ENCODE measurements at places on chromosomes 3 and 15. TPM values are rescaled to one million over a fixed set of nuclear protein-coding genes. Genes with fewer than 3 reads are reported as not detected.

Gene SLCO2A1
- total RNA-seq, result not detected

Gene ADAMTS7
- total RNA-seq, result 2.1 TPM

Gene GRIP2
- 0.03 TPM for total RNA-seq

Gene CTXND1
- not detected for total RNA-seq

Gene C3orf20
- total RNA-seq, result not detected

Gene PLCD1
- 1.2 TPM for total RNA-seq

Gene GUCA1C
- not detected for total RNA-seq

Gene IQCH
- 4.0 TPM for total RNA-seq

Gene CCDC33
- not detected for total RNA-seq

Gene INKA1
- 0.26 TPM for total RNA-seq

DNA sequence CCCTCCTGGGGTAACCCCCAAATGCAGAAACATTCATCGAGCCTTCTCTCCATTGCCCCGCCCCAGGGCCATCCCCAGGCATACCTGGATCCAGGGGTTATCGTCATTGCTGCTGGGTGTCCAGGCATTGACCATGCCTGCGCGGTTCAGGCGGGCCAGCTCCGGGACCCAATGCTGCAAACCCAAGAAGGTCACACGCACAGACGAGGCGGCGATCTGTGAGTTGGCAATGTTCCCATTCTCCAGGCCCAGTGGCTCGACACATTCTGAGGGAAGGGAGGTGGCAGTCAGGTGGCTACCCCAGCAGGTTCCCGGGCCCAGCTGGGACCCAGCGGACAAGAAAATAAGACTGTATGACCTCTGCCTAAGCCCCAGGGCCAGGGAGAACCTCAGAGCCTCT lies 6.1 kb downstream of the MFGE8 start:
- no peak for DNase-seq

GRCh38 chr3:184022323-184022722 lies 4.6 kb upstream of the ABCC5 start:
- DNase-seq, result no peak

DNA sequence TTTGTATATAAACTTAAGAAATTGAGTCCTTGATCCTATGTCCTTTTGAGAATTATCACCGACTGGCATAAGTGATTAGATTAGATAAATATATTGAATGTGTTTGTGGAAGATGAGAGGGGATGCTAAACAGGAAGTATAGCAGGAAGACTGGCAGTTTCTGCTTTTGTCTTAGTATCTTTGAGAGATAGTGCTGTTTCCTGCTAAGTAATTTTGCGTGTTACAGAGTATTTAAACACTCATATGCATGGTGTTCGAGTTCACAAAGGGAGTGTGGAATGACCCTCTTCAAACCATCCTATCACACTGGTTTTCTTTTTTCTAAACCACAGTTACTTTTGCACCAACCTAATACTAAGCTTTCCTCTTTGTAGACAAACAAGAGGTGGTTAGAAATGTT lies 106.0 kb downstream of the KLHL25 start:
- no peak for DNase-seq

- DNase-seq, result no peak
Measured at GRCh38 chr3:147431751-147432150, 22.6 kb downstream of the ZIC1 start.

- no peak for DNase-seq
Measured at GRCh38 chr3:58383476-58383875, 50.2 kb downstream of the PDHB start.

DNA sequence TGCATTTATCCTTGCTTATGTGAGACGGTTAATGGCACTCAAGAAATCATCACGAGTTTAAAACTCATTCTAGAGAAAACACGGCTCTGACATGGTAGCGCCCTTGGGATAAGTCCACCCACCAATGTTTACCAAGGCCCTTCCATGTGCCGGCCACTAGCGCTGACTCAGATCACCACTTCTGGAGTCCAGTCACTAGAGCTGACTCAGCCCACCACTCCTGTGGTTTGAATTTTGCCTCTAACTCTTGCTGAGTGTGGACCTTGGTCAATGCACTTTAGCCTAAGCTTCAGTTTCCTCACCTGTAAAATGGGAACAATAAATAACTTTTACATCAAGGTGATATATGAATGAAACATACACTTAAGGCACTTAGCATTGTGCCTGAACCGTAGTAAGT lies 358.4 kb upstream of the PROK2 start:
- no peak for DNase-seq

DNA sequence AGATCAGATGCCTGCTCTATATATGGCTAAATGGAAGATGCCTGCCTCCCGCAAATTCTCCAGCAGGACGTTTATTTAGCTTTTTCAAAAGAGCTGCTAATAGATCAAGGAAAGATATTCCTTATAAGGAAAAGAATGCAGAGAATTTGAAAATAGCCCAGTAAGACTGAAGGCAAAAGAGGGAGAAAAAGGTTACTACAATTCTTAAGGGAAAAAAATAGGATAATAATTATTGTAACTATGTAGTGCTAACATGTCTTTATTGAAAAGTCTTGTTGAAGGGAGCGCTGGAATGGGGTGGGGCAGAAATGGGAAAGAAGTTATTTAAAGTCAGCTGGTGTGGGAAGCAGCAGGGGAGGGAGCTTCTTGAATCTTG lies 2.9 kb downstream of the TPM1 start:
- DNase-seq, result no peak

- DNase-seq, result no peak
Measured at GRCh38 chr15:49063402-49064280, 17.4 kb upstream of the SECISBP2L start.

DNA sequence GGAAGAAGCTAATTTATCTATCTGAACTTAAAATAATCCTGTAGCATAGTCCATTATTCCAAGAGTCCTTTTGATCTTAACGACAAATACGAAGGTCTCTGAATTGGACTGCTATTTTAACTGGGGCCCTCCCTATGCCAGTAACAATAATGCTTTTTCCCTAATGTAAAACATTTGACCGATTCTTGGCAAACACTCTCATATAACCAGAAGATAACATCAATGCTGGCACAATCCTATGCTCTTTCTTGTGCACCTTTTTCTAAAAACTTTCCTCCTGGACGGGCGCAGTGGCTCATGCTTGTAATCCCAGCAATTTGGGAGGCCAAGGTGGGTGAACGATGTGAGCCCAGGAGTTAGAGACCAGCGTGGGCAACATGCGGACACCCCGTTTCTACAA lies 3.9 kb downstream of the LRRFIP2 start:
- no peak for DNase-seq

DNA sequence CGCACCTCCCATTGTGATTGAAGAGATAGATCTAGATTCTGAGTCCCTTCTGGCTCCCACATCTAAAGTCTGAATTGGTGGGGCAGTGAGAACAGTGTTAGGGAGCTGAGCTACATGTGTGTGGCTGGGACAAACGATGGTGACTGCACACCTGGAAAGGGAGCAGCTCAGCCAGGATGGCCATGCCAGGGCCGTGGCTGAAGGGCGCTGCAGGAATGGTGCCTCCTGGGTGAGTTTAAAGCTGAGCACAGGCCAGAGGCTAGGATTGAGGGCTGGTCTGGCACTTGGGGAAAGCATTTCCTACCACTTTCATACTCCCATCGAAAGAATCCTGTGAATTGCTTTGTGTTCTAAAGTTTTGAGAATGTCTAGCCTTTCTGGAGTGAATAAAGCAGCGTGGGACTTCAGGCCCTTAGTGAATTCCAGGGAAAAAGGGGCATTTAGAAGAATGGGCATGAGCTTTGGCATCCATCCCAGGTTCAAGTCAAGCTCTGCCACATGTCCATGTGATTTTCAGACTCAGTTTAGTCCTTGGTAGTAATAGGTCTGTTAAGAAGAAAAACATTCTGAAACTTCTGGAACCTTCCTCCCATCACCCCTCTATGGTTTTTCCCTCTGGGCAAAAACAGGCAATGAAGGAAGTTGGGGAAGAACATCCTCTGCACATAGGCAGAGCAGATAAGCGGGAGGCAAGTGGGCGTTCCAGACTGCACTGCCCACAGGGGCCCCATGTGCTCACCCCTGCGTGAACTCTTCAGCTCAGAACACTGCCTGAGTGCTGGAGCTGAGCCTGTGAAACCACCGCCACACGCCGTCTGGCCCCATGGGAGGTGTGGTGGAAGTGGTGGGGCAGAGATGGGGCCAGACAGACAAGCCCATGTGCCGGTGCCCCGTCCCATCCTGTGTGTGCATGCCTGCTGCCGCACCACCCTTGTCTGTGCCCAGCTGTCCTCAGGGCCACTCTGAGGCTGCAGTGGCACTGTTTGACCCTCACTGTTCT lies 12.9 kb upstream of the CPNE9 start:
- DNase-seq, result no peak

DNA sequence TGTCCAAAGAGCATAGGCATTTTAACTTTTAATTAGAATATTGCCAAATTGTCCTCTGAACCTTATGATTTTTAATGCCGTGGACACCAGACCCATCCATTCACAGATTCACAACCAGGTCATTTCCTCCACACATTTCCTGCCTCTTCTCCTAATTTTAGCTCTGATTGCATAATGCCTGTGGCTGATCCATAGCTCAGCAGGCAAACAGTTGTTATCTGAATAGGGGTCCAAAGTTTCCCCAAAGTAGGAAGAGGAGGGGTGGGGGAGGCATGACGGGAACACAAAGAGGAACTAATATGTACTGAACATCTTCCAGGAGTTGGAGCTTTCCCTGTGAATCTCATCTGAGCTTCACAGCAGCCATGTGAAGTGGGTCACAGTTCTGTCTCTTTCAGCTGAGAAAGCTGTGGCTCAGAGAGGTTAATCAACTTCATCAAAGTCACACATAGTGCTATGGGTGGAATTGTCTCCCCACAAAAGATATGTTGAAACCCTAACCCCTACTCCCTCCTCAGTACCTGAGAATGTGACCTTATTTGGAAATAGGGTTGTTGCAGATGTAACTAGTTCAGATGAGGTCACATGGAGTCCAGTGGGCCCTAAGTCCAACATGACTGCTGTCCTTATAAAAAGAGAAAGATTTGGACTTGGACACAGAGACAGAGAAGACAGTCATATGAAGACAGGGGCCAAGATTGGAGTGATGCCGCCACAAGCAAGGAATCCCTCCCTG lies 106.7 kb upstream of the AGBL1 start:
- DNase-seq, result no peak

- DNase-seq, result no peak
Measured at GRCh38 chr3:47870156-47870555, 67.2 kb downstream of the DHX30 start.

- DNase-seq, result no peak
Measured at GRCh38 chr15:51077221-51078153, 17.2 kb downstream of the TNFAIP8L3 start.

GRCh38 chr15:28943611-28944230 lies 57.9 kb downstream of the APBA2 start:
- DNase-seq, result no peak

DNA sequence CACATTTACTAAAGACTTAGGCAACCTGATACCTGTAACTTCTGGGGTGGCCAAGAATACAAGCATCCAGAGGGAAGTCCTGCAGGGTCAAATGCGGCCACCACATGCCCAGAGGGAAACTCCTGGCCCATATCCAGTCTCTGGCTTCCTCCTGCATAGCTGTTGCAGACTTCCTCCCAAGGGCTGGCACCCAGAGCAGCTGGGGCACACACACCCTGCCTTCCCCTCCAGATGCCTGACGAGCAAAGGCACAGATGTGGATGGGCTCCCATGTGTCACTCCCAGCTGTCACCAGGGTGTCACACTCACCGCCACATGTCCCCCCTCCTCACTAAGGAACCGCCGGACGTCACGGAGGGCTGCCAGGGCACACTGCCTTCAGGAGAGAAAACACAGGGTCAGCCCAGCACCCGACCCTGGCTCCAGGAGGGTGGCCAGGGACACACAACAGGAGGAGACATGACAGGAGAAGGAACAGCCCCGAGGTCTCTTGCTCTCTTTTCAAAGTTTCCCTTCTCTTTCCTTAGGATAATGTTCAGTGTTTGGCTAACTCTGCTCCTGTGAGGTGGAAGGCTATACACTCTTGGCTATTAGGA lies 13.2 kb downstream of the PFKFB4 start:
- no peak for DNase-seq

DNA sequence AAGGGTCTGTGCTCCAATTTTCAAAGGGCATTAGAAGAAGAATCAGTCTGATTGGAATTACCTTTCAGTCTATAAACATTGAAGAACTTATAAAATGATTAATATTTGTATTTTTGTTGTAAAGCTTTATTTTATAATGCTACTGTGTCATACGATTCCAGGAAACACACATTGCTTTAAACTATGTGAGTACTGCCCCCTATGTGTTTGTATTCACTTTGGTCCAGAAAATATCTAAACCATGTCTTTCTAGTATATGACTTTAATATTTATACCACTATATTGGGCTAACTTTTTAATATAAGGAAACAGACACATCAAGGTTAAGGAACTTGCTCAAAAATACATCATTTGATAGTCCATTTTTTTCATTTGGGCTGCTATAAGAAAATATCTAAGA lies 3.2 kb upstream of the RIOX2 start:
- DNase-seq, result no peak

GRCh38 chr3:158337110-158337509 lies 227.2 kb downstream of the RSRC1 start:
- no peak for DNase-seq

Measured in NCI-H460 (cell line).